ENCODE measurements at places on chromosomes 16 and 17.

GRCh38 chr16:88614818-88615580 is 23.4 kb upstream of the IL17C start:
- DNase-seq: no peak

- no peak for DNase-seq
These were observed 18.2 kb downstream of the LASP1NB start for GRCh38 chr17:38943607-38944006.

- no peak for DNase-seq
These were observed 18.6 kb downstream of the FOXN1 start for GRCh38 chr17:28524476-28525424.

GRCh38 chr16:69005641-69006355 is 99.7 kb upstream of the HAS3 start:
- DNase-seq: no peak

GRCh38 chr16:4780235-4780634 is 7.9 kb downstream of the SEPTIN12 start:
- DNase-seq: no peak

DNA sequence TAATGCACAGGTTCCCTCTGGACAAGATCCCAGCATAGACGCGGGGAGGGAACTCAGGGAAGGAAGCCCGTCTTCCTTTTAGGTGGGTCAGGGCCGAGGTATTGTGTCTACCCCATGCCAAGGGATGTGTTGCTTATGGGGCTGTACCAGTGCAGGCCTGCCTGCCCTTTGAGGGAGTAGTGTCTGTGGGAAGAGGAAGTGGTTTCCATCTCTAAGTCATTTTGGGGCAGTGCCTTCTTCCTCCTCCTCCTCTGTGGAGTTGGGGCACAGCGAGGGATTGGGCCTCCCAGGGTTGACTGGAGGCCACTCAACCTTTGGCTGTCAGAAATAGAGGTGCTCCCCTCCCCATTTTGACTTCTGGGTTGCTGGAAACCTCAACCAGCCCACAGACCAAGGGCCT is 26.5 kb downstream of the GJD3 start:
- no peak for DNase-seq

GRCh38 chr16:82093666-82094300 is 58.7 kb downstream of the HSD17B2 start:
- DNase-seq: no peak

DNA sequence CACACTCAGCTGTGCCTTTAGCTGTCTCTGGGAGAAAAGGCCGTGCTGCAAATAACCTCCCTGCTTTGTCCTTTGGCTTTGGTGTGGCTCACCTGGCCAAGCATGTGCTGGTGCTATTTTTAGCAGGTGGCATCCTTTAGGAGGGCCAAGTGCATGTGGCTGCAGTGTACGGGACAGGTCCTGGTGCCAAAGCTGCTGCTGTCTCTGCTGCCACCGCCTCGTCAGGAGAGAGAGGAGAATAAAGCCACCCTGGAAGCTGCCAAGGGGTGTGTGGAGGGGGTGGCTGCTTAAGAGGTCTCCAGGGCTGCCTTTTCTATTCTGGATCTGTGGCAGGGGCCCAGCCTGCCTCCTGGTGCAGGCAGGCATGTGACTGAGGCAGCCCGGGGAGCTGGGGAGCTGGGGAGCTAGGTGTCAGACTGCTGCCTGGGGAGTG is 6.2 kb downstream of the AKAP1 start:
- no peak for DNase-seq

DNA sequence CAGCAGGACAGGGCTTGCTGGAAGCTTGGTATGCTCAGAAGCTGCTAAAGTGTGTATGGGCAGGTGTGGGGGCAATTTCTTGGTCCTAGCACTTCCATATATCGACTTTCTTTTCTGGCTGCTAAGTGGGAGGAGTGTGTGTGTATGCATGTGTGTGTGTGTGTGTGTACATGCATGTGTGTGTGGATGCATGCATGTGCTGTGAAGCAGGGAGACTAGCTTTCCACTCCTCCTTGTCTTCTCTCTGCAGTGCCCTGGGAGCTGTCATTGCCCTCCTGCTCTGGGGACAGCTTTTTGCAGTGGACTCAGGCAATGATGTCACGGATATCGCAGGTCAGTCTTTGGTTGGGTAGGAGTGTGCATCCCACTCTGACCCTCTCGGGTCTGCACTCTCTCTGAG is 1.6 kb downstream of the HP start:
- no peak for DNase-seq

- DNase-seq: no peak
These were observed 654 bp downstream of the WFDC1 start for GRCh38 chr16:84295203-84295860.

DNA sequence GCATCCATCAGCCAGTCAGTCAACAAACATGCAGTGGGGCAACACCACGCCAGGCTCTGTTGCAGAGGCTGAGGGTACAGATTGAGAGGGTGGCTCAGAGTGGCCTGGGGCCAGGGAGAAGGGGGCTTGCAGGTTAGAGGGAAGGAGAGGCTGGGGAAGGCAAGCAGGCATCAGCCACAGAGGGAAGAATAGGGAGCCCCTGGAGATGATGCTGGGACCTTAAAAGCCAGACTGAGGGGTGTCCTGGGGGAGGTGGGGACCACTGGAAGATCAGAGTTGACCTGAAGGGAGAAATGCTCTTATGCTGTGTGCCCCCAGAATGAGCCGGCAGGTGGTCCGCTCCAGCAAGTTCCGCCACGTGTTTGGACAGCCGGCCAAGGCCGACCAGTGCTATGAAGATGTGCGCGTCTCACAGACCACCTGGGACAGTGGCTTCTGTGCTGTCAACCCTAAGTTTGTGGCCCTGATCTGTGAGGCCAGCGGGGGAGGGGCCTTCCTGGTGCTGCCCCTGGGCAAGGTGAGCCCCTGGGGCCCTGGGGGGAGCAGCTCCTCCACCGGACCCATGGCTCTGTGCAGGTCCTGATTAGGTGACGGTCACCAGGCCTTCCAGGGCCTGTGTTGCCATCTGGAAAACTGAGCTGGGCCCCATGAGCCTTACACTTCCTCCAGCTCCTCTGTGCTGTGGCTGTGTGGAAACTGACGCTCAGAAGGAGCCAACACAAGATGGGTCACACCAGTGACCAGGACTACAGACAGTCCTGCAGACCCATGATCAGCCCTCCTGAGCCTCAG is 1.7 kb downstream of the CORO1A start:
- DNase-seq: peak; percentile 3

DNA sequence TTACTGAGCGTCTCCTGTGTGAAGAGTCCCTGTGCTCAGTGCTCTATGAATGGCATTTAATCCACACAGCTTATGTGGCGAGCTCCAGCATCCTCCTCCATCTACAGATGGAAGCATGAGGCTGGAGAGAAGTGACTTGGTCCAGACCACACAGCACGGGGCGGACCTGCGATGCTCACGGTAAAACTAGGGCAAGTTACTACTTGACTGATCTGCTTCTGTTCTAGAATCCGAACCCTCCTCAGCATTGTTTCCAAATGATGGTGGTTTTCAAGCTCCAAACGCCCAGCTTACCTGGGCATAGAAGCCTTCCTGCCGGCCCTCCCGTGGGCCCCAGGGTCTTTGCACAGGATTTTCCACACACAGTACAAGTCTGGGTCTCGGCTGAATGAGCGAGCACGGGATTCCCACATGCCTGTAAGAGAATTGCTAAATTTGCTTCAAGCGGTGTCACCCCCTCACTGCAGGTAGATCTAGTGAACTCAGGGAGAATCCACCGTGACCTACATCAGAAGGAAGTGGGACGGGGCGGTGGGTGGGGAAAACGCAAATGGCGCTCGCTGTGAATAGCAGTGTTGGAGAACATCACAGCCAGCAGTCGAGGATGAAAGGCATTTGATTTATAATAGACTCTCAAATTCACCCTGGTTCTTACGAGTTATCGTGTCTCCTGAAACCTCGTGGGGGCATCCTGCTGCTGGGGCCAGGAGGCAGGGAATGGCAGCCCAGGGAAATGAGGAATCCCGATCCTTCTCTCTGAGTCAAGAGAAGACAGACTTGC is 101.1 kb downstream of the CMIP start:
- no peak for DNase-seq

GRCh38 chr16:11389631-11390565 is 44.6 kb downstream of the RMI2 start:
- no peak for DNase-seq

DNA sequence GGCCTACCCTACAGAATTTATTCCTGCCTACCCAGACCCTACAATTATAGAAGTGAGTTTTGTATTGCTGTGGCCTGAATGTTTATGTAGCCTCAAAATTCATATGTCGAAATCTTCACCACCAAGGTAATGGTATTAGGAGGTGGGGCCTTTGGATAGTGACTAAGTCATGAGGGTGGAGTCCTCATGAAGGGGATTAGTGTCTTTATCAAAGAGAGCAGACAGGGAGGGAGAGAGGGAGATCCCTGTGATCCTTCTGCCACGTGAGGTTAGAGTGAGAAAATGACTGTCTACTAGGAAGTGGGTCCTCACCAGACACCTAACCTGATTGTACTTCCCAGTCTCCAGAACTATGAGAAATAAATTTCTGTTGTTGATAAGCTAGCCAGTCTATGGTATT is 981 bp upstream of the DUXB start:
- DNase-seq: no peak

DNA sequence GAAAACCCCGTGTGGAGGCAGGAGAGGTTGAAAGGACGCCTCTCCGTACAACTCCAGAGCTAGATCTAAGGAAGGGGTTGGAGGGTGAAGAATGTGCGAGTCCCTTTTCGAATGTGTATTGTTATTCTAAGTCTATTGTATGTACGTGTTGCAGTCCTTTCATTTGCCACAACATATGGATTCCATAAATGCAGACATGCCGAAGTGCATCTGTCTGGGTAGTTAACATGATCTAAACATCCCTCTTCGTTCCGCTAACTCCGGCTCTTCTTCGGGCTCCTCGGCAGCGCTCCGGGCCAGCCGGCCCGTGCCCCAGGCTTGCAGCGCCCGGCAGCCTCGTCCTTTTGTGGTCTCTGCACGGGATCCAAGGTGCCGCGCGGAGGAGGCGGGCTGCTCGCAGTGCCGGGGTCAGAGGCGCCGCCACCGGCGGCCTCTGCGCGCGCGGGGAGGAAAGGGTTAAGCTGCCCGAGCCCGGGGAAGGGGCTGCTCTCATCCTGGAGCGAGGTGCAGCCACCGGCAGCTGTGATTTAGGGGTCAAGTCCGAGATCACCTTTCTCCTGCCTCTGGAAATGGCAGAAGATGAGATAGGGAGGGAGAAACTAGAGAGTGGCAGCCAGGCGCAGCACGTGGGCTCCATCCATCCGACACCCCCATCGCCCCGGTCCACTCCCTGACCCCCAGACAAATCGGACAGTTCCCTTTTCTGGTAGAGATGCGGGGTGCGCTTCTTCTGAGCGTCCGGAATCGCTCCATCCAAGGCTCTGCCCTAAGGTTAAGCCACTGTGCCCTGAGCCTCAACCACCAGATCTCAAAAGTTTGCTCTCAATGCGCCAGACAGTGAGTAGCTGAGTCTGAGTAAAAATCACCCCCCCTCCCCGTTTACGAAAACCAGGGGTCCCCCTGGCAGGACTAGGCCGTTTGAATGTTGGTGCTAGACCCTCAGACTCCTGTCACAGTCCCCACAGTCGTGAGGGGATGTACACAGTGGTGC is 15.1 kb upstream of the ZFHX3 start:
- DNase-seq: no peak

DNA sequence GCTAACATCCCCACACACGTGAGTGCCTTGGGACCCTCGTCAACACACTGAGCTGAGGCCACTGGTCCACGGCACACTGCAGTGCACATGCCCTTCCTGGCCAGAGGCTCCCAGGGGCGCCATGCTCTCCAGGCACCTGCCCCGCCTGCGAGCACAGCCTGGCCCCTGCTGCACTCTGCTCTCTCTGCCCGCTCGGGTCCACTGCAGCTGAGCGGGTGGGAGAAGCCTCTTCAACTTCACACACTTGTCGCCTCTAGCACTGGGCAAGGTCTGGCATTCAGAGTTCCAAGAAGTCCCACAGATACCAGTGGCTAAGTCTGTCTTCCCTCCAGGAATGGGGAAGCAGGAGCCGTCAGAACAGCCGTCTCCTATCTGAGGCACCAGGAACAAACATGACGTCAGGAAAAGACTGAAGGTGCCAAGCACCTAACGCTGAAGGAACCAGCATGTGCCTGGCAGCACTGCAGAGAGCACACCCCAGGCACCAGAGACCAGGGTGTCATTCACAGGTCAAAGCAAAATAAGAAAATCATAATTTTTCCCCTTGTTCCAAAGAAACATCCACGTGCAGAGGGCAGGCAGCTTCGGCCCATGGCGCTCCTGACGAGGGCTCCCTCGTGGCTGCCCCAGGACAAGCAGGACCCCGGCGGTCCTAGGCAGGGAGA is 82.9 kb downstream of the ZNF778 start:
- DNase-seq: no peak

DNA sequence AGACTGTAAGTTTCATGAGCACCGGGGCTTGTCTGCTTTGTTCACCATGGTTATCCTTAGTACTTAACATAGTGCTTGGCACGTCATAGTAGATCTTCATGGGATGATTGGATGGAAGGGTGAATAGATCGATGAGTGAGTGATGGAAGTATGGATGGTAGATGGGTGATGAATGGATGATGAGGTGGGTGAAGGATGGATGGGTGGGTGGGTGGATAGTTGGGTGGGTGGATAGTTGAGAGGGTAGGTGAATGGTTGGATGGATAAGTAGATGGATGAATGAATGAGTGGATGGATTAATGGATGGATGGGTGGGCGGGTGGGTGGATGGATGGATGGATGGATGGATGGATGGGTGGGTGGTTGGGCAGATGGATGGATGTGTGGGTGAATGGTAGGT is 133.2 kb upstream of the PLCG2 start:
- no peak for DNase-seq

DNA sequence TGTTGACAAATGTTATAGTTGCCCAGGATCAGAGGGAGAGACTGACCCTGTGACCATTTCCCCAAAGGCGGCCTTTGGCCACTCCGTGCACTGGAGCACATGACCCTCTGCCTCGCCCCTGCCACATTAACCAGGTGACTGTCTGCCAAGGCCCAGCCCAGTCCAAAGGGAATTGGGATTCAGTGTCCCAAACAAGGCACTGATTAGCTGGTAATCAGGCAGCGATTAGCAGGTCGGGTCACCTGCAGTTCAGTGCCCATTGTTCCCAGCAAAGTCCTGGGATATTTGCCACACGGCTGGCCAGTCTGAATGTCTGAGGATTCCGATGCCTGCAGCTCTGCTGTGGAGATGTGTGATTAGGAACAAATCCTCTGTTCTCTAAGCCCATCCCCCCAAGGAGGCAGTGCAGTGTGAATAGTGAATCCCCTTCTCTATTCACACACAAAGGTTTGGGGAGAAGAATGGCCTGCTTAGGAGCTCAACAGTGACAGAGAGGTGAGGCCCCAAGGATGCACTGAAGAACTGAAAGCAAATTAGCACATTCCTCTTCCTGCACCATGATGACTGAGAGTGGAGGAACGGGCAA is 123.1 kb upstream of the MAF start:
- no peak for DNase-seq

DNA sequence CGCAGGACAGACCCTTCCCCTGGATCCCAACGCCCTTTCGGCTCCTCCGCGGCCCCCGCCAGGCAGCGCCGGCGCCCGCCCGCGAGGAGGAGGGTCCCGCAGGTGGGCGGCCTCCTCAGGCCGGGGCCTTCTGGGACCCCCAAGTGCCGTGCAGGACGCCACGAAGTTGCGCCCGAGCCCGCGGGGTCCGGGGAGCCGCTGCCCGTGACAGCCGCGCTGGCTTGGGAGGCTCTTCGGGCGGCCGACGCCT is 504 bp downstream of the ERN1 start:
- no peak for DNase-seq
